GM04503 (cell line): ENCODE measurements at places on chromosomes 4 and X.

DNA sequence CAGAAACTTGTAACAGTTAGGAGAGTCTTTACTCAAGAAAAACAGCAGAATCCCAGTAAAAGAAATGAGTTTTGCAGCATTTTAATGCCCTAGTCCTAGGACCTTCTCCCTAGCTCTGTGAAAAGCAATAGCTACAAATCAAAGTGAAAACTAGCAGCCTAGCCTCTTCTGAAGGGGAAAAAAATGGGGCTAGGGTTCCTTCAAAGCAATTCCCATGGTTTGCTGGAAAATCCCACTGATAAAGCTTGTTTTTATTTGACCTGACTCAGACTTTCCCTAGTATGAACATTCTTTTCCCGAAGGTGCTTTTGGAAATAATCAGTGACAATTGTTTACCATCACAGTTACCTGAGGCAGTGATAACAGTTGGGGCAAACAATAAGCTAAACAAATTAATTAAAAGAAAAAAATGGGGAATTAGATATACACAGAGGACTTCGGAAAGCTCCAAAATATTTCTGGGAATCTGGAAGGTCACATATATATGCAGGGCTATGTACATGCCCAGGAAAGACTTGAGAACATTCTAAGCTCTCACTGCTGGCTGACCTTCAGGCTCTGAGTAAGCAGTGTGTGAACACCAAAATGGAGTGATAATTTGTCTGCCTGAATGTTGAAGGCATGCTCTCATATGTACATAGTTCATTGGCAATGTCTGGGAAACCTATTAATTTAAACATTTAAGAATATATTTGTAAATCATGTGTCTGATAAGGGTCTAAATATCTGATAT lies 285.9 kb downstream of the KCTD8 start:
- DNase-seq, result no peak

GRCh38 chr4:115292320-115293092 lies 179.1 kb upstream of the NDST4 start:
- DNase-seq, result no peak

- DNase-seq, result peak; percentile 11
Measured at GRCh38 chr4:10403633-10404445, 53.4 kb downstream of the ZNF518B start.

DNA sequence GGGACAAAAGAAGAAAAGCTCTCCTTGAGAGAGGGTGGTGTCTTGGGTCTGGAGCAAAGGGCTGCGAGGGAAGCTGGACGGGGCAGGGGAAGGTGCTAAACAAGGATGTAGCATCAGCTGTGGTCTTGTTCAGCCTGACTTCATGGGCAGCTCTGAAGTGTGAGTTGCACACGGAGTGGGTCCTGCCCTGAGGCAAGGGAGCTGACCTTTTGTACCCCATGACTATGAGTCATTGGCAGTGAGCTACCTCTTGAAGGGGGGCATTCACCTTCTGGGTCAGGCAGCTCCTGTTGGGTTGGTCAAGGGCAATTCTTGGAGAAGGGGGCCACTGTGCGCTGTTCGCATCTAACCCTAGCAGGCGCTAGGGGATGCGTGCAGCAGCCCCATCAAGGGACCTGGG lies 151.8 kb downstream of the SMIM20 start:
- no peak for DNase-seq

DNA sequence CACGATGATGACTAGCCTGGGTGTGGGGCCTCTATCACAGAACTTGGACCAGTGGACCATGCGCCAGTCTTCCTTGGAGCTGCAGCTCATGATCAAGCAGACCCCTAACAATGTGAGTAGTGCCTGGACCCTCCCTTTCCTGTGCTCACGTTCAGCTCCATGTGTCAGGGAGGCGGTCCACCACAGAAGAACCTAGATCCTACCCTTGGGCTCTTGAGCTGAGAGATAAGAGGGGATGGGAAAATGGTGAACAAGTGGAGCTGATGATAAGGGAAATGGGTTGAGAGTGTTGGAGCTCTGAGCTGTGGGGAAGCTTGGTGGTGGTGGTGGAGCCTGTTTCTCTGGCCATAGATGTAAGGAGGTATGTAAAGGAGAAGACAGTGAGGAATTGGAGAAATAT lies 13.1 kb downstream of the MED12 start:
- no peak for DNase-seq
